Peyer's patch (tissue), 4 donors: ENCODE measurements at places on chromosomes 11 and 22.

- DNase-seq = no peak
These were observed 2.1 kb upstream of the RNF26 start for GRCh38 chr11:119332111-119332765.

- no peaks in the 10 kb centered on the region for H3K36me3 ChIP-seq
- H3K4me1 ChIP-seq = no peaks in the 10 kb centered on the region
- no peak overlapping the region for H3K27ac ChIP-seq
- DNase-seq = peak; percentile 66
- H3K4me3 ChIP-seq = no peak overlapping the region
- H3K27me3 ChIP-seq = no peaks in the 10 kb centered on the region
These were observed 118.2 kb upstream of the CRYBB3 start for GRCh38 chr22:25081409-25081824.

GRCh38 chr11:9633679-9634078 is 30.2 kb upstream of the SWAP70 start:
- no peaks in the 10 kb centered on the region for H3K36me3 ChIP-seq
- no peaks in the 10 kb centered on the region for H3K4me1 ChIP-seq
- no peak for DNase-seq
- no peaks in the 10 kb centered on the region for H3K27me3 ChIP-seq
- H3K4me3 ChIP-seq = no peak overlapping the region

GRCh38 chr11:112610494-112610893 is 349.8 kb upstream of the PLET1 start:
- H3K4me1 ChIP-seq = no peaks in the 10 kb centered on the region
- DNase-seq = no peak
- H3K27me3 ChIP-seq = no peaks in the 10 kb centered on the region
- no peaks in the 10 kb centered on the region for H3K36me3 ChIP-seq
- H3K27ac ChIP-seq = no peak overlapping the region
